ENCODE measurements at places on chromosomes 5 and 9.

DNA sequence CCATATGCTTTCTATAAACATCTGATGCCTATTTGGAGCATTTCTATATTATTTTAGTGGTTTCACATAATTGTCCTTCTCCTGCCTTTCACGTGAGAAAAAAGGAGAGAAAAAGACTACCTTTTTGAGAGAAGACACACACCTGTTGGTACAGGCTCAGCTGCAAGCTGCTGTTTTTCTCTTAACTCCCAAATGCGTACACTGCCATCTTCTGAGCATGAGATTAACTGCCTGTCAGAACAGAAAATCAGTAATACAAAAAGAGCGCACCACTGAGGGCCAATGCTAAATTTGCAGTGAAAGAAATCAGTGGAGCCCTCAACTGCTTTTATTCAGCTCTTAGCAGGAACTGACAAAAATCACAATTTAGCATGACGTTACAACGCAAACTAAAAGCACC is 54.9 kb downstream of the WDR41 start:
- DNase-seq = peak; percentile 15

GRCh38 chr5:148811756-148812155 is 14.7 kb upstream of the ADRB2 start:
- no peak for DNase-seq

GRCh38 chr9:128928624-128929023 is 7.8 kb downstream of the PHYHD1 start:
- no peak for DNase-seq

- DNase-seq = no peak
Observed at GRCh38 chr5:140632366-140633020, 482 bp downstream of the CD14 start.

DNA sequence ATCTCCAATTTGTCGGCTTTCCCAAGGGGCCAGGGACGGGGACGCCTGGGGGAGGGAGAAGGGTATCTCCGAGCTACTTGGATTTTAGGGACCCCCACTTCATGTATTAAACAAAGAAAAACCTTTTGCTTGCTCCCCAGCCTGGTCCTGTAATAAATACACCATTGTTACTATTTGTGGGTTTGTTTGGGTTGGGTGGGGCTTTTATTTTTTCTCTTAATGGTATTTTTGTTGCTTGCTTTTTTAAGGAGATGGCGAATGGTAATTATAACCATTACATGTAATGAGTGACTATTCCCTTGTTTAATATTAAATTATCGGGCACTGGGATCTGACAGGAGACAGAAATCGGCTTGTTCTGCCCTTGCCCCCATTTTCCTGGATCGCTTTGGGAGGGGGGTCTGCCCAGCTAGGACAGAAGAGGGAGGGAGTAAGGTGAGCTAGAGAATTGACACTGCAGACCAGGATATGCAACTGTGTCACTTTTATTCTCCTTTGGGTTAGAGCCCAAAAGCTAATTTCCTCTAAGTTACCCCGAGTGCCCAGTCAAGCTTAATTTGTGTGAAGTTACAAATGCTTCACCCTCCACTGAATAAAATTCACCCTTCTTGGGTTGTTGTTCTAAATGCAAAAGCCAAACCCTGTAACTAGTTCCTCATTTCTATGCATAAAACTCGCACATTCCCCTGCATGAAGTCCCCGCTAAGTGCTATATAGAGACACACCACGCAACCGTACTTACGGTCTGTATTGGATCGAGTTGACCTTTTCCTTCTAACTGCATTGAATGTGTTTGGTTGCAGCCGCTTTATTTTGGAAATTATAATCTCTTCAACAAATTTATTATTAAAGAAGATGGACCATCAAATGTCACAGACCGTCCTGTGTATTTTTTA is 1.6 kb upstream of the ZNF608 start:
- no peak for DNase-seq
